Left kidney (tissue), 8 donors: ENCODE measurements at places on chromosomes 2 and 18. TPM values are rescaled to one million over a fixed set of nuclear protein-coding genes. Genes with fewer than 3 reads are reported as not detected.

The TDRD15 gene
- not detected for polyA plus RNA-seq

The SEPTIN2 gene
- polyA plus RNA-seq = 675 TPM

DNA sequence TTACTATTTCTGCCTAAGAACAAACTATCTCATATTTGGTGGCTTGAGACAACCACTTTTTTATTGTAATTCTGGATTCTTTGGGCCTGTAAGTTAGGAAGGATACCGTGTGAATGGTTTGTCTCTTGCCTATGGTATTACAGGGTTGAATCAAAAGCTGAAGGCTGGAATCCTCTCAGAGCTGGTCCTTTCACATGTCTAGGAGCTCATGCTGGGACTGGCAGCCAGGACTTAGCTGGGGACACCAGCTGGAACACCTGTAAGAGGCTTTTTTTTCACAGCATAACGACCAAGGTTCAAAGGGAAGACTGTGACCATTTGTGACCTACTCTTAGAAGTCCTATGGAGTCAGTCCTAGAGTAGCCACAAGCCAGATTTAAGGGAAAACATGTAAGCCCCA, 226.3 kb downstream of the ZNF804A start:
- no peak for DNase-seq

- no peak for DNase-seq
Observed at GRCh38 chr2:197245829-197246804, 64.5 kb downstream of the ANKRD44 start.

- DNase-seq = no peak
Observed at GRCh38 chr2:239360421-239361310, 40.2 kb downstream of the HDAC4 start.

GRCh38 chr18:79068341-79068936, 755 bp upstream of the ATP9B start:
- no peak for DNase-seq

GRCh38 chr2:84223191-84223590, 235.9 kb downstream of the SUCLG1 start:
- no peak for DNase-seq

- DNase-seq = no peak
Observed at GRCh38 chr2:60764736-60765534, 8.9 kb downstream of the PAPOLG start.

GRCh38 chr2:95059656-95060370, 34.3 kb downstream of the MAL start:
- no peak for DNase-seq
